CD4-positive, alpha-beta memory T cell (primary cell): ENCODE measurements at places on chromosomes 3 and 15.

GRCh38 chr15:63531586-63531985 lies 27.2 kb downstream of the USP3 start:
- H3K4me1 ChIP-seq = peaks cover 93% of the 10 kb centered on the region
- no peaks in the 10 kb centered on the region for H3K27me3 ChIP-seq
- no peak for DNase-seq
- H3K4me3 ChIP-seq = no peak overlapping the region

GRCh38 chr3:187717572-187717971 lies 15.2 kb upstream of the RTP2 start:
- DNase-seq = no peak
- peaks cover 15% of the 10 kb centered on the region for H3K4me1 ChIP-seq
- H3K4me3 ChIP-seq = no peak overlapping the region
- H3K27ac ChIP-seq = no peak overlapping the region
- H3K36me3 ChIP-seq = no peaks in the 10 kb centered on the region

- no peaks in the 10 kb centered on the region for H3K27me3 ChIP-seq
- no peak for DNase-seq
- H3K27ac ChIP-seq = no peak overlapping the region
- H3K36me3 ChIP-seq = peaks cover 9% of the 10 kb centered on the region
Observed at GRCh38 chr3:63974451-63974850, 48.8 kb downstream of the PSMD6 start.

- H3K27ac ChIP-seq = peak overlapping the region; percentile 95
- H3K36me3 ChIP-seq = peaks cover 16% of the 10 kb centered on the region
Observed at GRCh38 chr3:194671511-194671899, 486 bp downstream of the LSG1 start.

DNA sequence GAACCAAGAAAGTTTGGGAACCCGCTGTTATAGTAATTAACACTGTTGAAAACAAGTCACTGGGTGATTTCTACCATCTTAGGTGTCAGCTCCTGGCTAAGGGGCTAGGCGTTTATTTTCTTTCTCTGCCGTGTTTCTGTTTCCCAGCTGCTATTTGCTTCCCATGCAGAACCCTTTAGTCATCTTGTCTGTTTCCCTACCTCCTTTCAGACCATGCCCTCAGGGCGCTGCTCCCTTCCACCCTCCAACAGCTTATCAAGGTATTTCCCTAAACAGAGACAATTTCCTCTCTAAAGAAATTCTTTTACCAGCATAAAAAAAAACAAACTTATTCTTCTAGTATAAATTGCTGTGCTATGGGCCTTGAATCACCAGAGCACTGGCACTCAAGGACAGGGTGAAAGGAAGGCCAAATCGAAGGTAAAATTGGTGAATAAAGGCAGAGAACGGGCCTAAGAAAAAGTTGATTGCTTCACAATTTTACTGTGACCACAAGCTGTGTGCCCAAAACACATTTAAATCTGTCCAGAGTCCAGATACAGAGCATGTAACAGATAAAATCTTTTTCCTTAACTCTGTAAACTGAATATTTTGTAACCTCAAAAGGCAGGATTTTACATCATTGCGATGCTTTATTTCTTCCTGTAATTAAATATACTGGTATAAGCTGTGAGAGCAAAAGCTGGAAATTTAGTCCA lies 319.2 kb downstream of the ZNF621 start:
- no peaks in the 10 kb centered on the region for H3K4me1 ChIP-seq
- H3K4me3 ChIP-seq = no peak overlapping the region
- H3K36me3 ChIP-seq = no peaks in the 10 kb centered on the region
- no peak overlapping the region for H3K27ac ChIP-seq
- H3K27me3 ChIP-seq = no peaks in the 10 kb centered on the region

GRCh38 chr15:63931556-63931955 lies 97.8 kb upstream of the HERC1 start:
- no peak overlapping the region for H3K27ac ChIP-seq
- no peaks in the 10 kb centered on the region for H3K4me1 ChIP-seq
- H3K4me3 ChIP-seq = no peak overlapping the region
- no peak for DNase-seq

GRCh38 chr15:62254137-62254934 lies 89.3 kb upstream of the C2CD4B start:
- H3K27me3 ChIP-seq = no peaks in the 10 kb centered on the region
- H3K36me3 ChIP-seq = no peaks in the 10 kb centered on the region
- DNase-seq = peak; percentile 42
- H3K27ac ChIP-seq = no peak overlapping the region

GRCh38 chr3:38458796-38459498 lies 5.3 kb downstream of the ACVR2B start:
- H3K27ac ChIP-seq = no peak overlapping the region
- DNase-seq = no peak
- H3K4me3 ChIP-seq = no peak overlapping the region
- H3K27me3 ChIP-seq = no peaks in the 10 kb centered on the region
- no peaks in the 10 kb centered on the region for H3K36me3 ChIP-seq

GRCh38 chr3:31468433-31468832 lies 64.3 kb upstream of the STT3B start:
- no peaks in the 10 kb centered on the region for H3K36me3 ChIP-seq
- H3K4me1 ChIP-seq = peaks cover 42% of the 10 kb centered on the region

- no peaks in the 10 kb centered on the region for H3K27me3 ChIP-seq
- H3K27ac ChIP-seq = no peak overlapping the region
- no peak for DNase-seq
- no peak overlapping the region for H3K4me3 ChIP-seq
- H3K4me1 ChIP-seq = no peaks in the 10 kb centered on the region
Observed at GRCh38 chr3:10945683-10946287, 46.8 kb upstream of the SLC6A1 start.

DNA sequence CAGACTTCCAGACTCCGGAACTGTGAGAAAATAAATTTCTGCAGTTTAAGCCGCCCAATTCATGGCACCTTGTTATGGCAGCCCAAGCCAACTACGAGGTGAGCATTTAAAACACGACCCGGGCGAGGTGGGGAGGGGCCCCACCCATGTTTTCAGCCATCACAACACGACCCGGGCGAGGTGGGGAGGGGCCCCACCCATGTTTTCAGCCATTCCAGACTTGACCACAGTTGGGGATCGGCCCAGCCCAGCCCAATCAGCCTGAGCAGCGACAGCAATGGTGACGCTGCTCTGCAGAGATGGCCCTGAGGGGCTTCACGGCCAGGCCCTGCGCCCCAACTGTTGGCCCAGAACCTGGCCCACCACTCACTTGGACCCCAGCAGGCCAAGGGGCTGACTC lies 93.1 kb downstream of the ATP10A start:
- no peak overlapping the region for H3K4me3 ChIP-seq
- H3K36me3 ChIP-seq = peaks cover 5% of the 10 kb centered on the region
- no peak for DNase-seq
- no peak overlapping the region for H3K27ac ChIP-seq
- no peaks in the 10 kb centered on the region for H3K27me3 ChIP-seq
- H3K4me1 ChIP-seq = no peaks in the 10 kb centered on the region

DNA sequence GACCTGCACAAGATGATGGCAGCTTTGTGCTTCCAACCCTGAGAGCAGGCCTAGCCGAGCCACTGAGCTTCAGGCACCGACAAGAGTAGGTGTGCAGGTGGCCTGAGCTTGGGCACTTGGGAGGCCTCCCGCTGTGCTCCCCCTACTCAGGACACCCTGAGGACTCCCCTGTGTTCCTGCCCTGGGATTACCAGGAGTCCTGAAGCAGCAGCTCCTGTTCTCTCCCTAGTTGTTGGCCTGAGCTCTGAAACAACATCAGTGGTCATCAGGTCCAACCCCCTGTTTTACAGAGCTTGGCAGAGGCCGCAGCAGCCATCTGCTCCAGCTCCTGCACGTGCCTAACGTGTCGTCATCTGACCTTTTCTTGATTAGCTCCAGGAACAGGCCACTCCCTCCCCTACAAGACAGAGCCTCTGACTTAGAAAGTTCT lies 8.0 kb upstream of the MESP2 start:
- H3K4me3 ChIP-seq = no peak overlapping the region
- H3K36me3 ChIP-seq = no peaks in the 10 kb centered on the region
- no peak for DNase-seq
- no peak overlapping the region for H3K27ac ChIP-seq

GRCh38 chr15:87287156-87287555 lies 969.4 kb downstream of the NTRK3 start:
- no peak for DNase-seq
- no peaks in the 10 kb centered on the region for H3K27me3 ChIP-seq
- H3K27ac ChIP-seq = no peak overlapping the region
- H3K4me1 ChIP-seq = no peaks in the 10 kb centered on the region
- H3K36me3 ChIP-seq = no peaks in the 10 kb centered on the region
- no peak overlapping the region for H3K4me3 ChIP-seq

DNA sequence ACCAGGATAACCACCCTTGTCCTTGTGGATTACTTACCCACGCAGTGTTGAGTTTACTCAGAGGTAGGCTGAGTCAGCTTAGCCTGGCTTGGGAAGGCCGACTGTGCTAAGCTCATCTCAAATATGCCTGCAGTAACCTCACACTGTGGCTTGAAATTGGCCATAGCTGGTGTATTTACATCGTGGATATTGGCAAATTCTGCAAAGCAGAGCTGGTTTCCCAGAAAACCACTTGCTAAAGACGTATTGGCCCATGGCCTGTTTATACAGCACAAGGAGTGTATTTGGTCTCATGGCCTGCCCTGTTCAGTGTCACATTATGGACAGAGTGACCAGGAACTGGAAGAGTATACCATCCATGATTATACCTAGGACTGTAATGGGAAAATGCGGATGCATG lies 170.5 kb upstream of the UBE3A start:
- H3K4me1 ChIP-seq = no peaks in the 10 kb centered on the region
- no peaks in the 10 kb centered on the region for H3K36me3 ChIP-seq
- H3K27ac ChIP-seq = no peak overlapping the region
- DNase-seq = no peak
- H3K27me3 ChIP-seq = no peaks in the 10 kb centered on the region

GRCh38 chr3:17553080-17553479 lies 189.4 kb downstream of the TBC1D5 start:
- no peaks in the 10 kb centered on the region for H3K27me3 ChIP-seq
- no peak for DNase-seq
- no peak overlapping the region for H3K4me3 ChIP-seq
- no peaks in the 10 kb centered on the region for H3K4me1 ChIP-seq
- no peaks in the 10 kb centered on the region for H3K36me3 ChIP-seq
- H3K27ac ChIP-seq = no peak overlapping the region

DNA sequence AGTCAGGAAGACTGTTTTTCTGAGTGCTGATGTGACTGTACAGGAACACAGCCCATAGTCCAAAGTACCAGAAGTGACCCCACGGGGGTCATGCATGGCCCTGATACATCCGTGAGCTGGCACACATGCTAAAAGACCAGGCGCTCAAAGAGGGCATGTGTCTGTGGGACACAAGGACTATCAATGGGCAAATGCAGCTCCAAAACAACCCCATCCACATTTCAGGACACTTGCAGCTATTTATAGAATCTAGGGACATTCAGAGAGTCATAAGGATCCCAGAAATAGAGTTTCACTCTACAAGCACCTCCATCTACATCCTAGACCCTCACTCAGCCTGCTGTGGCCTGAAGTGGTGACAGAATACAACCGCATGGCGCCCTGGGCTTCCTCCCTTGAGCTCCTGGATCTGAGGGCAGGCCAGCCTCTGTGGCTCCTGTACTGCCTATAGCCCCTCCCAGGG lies 17.0 kb downstream of the SLC25A20 start:
- no peak overlapping the region for H3K4me3 ChIP-seq
- no peaks in the 10 kb centered on the region for H3K27me3 ChIP-seq
- H3K27ac ChIP-seq = no peak overlapping the region
- no peak for DNase-seq

DNA sequence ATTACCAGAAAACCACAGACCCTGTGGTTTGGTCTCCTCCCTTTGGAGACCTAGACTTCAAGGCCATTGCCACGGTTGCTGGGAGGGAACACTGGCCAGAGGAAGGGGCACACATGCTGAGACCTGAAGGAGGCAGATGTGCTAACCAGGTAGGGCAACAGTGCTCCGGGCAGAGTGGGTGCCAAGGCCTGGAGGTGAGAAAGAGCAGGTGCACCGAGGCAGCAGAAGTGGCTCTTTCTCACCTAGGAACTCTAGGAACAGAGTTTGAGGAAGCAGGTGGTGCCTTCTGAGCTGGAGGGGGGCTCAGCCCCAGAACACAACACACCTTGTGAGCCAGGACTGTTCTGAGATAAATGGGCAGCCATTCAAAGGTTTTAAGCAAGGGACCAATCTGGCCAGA lies 106.1 kb downstream of the MEGF11 start:
- no peaks in the 10 kb centered on the region for H3K4me1 ChIP-seq
- H3K27me3 ChIP-seq = no peaks in the 10 kb centered on the region
- no peak overlapping the region for H3K4me3 ChIP-seq
- no peak for DNase-seq
- no peaks in the 10 kb centered on the region for H3K36me3 ChIP-seq

- no peaks in the 10 kb centered on the region for H3K27me3 ChIP-seq
- H3K27ac ChIP-seq = no peak overlapping the region
- no peaks in the 10 kb centered on the region for H3K36me3 ChIP-seq
- DNase-seq = no peak
- H3K4me3 ChIP-seq = no peak overlapping the region
- H3K4me1 ChIP-seq = no peaks in the 10 kb centered on the region
Observed at GRCh38 chr3:137191133-137191923, 233.5 kb downstream of the IL20RB start.

DNA sequence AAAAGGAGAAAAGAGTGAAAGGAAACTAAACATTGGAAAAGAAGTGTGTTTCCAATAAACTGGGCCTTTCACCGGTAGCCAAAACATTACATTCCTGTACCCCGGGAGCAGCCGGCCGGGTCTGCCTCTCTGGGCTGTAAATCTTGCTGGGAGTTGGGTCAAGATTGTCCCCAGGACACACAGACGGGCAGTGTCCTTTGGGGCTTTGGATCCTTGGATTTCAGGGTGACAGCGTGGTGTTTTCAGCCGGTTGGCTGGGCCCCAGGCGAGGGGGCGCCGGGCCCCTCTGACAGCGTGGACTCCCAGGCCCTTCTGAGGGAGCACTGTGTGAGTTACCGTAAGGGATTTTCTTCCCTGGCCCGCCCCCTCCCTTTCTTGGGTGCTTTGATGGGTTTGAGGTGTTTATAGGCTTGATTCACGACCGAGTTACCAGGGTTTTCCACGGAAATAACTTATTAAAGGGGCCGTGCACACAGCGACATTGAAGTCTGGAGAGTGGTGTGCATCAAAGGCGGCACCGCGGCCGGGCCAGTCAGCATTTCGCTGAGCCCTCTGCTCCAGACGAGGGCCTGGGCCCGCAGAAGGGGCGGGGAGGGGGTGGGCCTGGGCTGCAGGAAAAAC lies 27.4 kb downstream of the SMAD6 start:
- no peak for DNase-seq
- no peaks in the 10 kb centered on the region for H3K36me3 ChIP-seq
- no peak overlapping the region for H3K27ac ChIP-seq
- no peaks in the 10 kb centered on the region for H3K4me1 ChIP-seq
- no peaks in the 10 kb centered on the region for H3K27me3 ChIP-seq
